Omental fat pad (tissue), 4 donors: ENCODE measurements at places on chromosomes 1 and 21. TPM values are rescaled to one million over a fixed set of nuclear protein-coding genes. Genes with fewer than 3 reads are reported as not detected.

Gene PCAT6
- total RNA-seq = not detected

Gene CCDC27
- total RNA-seq = not detected

Gene TRPM2
- total RNA-seq = 5.6 TPM

Gene SHISAL2A
- total RNA-seq = not detected

Gene KRTAP19-1
- not detected for total RNA-seq

Gene UTS2
- total RNA-seq = not detected

Gene TDRD5
- 0.37 TPM for total RNA-seq

Gene RCSD1
- total RNA-seq = 20.7 TPM

Gene FCRL2
- total RNA-seq = 0.56 TPM

Gene ALPL
- total RNA-seq = 18.9 TPM

Gene FCRL1
- total RNA-seq = 0.38 TPM

Gene ILDR2
- 3.5 TPM for total RNA-seq

Gene KPRP
- not detected for total RNA-seq

Gene KRTAP7-1
- not detected for total RNA-seq

Gene LAMC1
- 377 TPM for total RNA-seq

Gene TMEM125
- not detected for total RNA-seq

Gene HCRTR1
- total RNA-seq = not detected

Gene SYCP1
- not detected for total RNA-seq
